ENCODE measurements at places on chromosomes 7 and 10. TPM values are rescaled to one million over a fixed set of nuclear protein-coding genes. Genes with fewer than 3 reads are reported as not detected.

The LLCFC1 gene
- not detected for total RNA-seq

The BICC1 gene
- not detected for total RNA-seq

The ARMC10 gene
- 52.2 TPM for total RNA-seq

The CALY gene
- not detected for total RNA-seq

The CYCS gene
- 329 TPM for total RNA-seq

The TFR2 gene
- total RNA-seq: 17.7 TPM

The SKAP2 gene
- total RNA-seq: 14.0 TPM

The AKR1B15 gene
- not detected for total RNA-seq

The PAPSS2 gene
- 0.11 TPM for total RNA-seq

The CWF19L1 gene
- 49.1 TPM for total RNA-seq

The ZYX gene
- 107 TPM for total RNA-seq

The GRM3 gene
- total RNA-seq: not detected

The ANKRD26 gene
- 7.5 TPM for total RNA-seq

The NUTM2A gene
- 0.38 TPM for total RNA-seq

The ZSCAN21 gene
- 9.6 TPM for total RNA-seq

The CSGALNACT2 gene
- total RNA-seq: 17.4 TPM

The TWNK gene
- total RNA-seq: 41.0 TPM

The ARHGAP22 gene
- total RNA-seq: not detected

The CYP2C8 gene
- total RNA-seq: 0.21 TPM

The ABCB8 gene
- total RNA-seq: 56.4 TPM

The KIAA1217 gene
- total RNA-seq: 0.10 TPM

All from activated CD8-positive, alpha-beta memory T cell treated with anti-CD3 and anti-CD28 coated beads for 36 hours (primary cell).